NCI-H1436 treated with DMSO at 0.1 percent for 48 hours (cell line): ENCODE measurements at places on chromosomes 6 and 20.

- no peak for DNase-seq
These were observed 19.2 kb upstream of the CDKN1A start for GRCh38 chr6:36659271-36659670.

GRCh38 chr20:2839732-2840137, 720 bp downstream of the PCED1A start:
- DNase-seq = no peak

GRCh38 chr6:162343198-162343935, 384.2 kb downstream of the PRKN start:
- no peak for DNase-seq

GRCh38 chr6:22332711-22333110, 35.9 kb upstream of the PRL start:
- DNase-seq = no peak

GRCh38 chr6:134880487-134881190, 69.3 kb downstream of the ALDH8A1 start:
- no peak for DNase-seq

GRCh38 chr6:152063170-152063921, 255.9 kb downstream of the ESR1 start:
- DNase-seq = no peak

DNA sequence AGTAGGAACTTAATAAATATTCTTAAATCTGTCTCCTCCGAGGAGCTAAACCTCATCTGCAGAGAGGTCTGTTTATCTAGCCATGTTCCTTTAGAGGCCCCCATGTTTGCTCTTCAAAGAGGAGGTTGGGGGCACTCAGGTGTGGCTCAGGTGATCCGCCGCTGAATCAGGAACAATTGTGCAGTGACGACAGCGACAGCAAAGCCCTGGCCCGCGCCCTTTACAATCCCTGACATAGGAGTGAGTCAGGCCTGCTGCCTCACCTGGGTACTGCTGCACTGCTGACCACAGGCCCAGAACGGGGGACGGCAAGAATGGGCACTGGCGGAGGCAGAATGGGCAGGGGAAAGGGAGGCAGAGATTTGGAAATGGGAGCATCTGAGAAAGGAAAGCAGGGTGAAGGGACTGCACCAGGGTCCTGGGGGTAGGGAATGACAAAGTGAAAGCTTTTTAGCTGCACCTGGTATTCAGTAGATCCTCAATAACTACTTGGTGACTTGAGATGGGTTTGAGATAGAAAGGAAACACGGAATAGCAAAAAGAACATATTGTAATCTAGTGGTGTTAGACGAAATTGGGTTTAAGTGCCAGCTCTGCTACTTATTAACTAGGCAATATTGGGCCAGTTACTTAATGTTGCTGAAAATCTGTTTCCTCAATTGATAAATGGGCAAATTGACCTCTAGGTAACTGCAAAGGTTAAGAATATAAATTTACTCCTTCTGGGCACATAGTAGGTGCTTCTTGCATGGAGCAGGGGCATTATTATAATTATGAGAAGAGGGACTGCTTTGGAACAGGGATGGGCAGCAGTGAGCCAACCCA, 5.4 kb upstream of the IER3 start:
- no peak for DNase-seq

DNA sequence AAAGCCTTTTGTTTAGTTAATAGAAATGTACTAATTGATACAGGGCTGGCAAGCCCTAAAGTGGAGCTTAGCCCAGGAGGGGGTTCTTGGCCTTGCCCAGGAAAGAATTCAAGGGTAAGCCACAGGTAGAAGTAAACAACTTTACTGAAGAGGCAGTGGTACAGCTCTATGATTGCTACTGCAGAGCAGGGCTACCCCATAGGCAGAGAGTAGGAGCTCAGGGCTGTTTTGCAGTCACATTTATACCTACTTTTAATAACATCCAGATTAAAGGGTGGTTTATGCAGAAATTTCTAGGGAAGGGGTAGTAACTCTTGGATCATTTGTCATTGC, 680.4 kb upstream of the GJE1 start:
- DNase-seq = no peak
